ENCODE measurements at places on chromosomes 7 and 10.

GRCh38 chr7:36186359-36187121, 33.5 kb downstream of the EEPD1 start:
- no peak for DNase-seq

DNA sequence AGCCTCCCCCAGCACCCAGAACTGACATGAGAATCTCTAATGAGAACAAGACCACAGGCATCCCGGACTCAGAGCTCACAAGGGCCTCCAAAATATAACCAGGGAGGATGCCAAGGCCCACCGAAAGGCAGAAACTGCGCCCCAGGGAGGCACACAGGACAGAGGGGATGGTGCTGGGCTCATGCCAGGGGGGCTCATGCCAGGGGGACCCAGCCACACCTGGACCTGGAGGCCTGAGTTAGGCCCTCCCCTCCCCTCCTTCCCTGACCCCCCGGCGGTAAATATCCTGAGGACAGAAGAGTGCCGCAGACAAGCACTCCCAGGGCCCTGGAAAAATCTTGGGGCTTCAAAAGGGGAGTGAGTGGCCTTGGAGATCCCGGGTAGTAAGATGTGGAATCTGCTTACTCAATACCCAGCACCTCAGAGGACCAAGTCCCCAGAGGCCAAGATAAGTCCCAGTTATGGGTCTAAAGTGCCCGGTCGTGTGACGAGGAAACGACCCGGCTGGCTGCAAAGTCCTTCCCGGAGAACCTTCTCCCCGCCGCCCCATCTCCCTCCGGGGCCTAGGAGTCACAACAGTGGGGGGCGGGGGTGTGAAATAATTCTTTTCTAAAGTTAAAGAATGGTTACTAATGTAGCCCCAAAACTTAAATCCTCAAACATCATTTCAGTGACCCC, 11.9 kb downstream of the PDGFA start:
- DNase-seq, result no peak

DNA sequence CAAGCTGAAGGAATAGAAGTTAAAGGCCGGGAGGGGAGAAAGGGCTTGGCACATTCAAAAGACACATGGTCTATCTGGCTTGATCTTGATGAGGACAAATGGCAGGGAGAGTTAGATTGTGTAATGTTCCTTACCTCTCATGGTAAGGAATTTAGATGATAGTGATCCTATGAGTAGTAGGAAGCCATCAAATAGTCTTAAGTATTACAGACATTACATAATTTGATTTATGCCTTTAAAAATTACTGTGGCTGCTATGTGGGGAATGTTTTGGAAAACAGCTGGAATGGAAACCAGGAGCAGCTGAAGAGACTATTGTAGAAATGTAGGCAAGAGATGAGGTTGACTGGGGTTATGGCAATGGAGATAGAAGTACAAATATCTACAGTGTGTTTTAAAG, 351.3 kb upstream of the BMPER start:
- DNase-seq, result no peak

DNA sequence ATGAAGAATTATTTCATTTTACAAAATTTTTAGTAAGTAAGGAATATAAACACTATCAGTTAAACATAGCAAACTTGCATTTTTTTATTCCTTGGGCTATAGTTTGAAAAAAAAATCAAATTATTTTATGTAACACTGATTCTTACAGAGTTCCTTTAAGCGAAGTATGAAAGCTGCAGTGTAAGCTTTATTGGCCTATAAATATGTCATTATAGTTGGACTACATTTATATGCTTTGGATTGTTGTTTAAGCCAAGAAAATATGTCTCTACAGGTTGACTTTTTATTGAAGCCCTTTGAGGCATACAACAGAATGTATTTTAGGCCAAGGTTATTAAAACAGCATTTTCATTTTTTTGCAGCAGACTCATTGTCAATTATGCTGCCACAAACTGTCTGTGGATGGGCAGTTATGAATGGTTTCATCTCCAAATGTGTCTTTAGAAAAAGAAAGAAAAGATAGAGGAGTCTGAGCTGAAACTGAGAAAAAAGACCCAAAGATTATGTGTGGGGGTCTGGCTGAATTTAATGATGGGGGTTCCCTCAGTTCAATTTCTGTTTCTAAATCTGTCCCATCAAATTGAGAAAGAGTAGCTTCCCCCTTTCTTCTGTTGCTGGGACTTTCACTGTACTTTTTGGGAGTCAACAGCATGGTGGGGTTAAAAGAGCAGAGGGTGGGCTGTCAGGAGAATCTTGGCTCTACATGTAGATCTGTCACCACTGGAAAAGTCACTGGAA, 43.1 kb downstream of the ARID5B start:
- DNase-seq, result no peak

- no peak for DNase-seq
Measured at GRCh38 chr10:101693651-101693977, 1.4 kb downstream of the FBXW4 start.

DNA sequence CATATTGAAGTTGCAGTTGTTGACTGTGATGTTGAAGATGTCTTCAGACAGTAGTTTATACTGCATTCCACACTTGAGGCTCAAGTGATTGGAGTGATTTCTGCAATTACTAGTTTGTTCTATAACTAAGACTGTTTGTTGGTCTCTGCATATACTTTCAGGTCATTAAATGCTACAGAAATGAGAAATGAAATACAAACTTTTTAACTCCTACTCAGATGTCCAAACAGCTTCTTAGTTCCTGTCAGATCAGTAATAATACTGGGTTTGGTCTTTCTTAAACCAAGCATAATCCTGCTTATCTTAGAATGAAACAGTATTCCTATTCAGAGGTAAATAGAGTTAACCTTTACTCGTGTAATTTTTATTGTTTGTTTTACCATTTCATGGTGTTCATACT, 115.9 kb downstream of the CCNY start:
- no peak for DNase-seq

GRCh38 chr7:15889507-15889906, 203.0 kb upstream of the MEOX2 start:
- DNase-seq, result no peak

GRCh38 chr7:116731445-116732335, 59.7 kb downstream of the MET start:
- no peak for DNase-seq

DNA sequence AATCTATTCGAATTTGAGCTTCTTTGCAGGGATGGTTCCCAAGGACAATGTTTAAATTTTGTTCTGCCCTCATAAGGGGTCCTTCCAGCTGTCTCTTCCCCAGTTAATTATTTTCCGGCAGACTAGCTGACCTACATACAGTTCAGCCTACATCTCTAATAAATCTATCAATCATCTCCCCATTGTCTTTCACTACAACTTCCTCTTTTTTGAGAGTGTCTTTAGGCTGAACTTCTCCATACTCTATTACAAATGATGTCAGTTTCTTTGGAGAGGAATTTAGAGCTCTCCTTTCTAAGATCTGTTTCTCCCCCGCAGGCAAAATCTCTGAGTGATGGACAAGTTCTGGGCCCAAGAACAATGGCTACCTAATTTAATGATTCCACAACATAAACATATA, 122.2 kb downstream of the PCLO start:
- no peak for DNase-seq

- DNase-seq, result no peak
Measured at GRCh38 chr10:119521443-119522204, 20.9 kb downstream of the RGS10 start.

DNA sequence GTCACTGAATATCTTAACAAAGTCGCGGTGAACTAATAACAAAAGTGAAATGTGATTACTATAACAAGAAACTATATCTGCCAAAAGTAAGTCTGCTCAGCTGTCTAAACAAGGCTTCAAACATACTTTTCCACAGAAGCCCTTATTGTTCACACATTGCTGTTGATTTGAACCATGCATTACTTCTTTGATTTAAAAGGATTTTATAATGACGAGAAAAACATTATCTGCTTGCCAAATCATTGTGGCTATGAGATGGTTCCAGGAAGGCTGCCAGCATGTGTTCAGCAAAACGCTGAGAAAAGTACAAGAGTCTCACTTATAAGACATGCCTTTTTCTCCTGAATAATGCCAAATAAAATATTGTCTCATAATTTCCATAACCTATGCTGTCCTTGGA, 24.4 kb downstream of the RNF133 start:
- DNase-seq, result peak; percentile 72

DNA sequence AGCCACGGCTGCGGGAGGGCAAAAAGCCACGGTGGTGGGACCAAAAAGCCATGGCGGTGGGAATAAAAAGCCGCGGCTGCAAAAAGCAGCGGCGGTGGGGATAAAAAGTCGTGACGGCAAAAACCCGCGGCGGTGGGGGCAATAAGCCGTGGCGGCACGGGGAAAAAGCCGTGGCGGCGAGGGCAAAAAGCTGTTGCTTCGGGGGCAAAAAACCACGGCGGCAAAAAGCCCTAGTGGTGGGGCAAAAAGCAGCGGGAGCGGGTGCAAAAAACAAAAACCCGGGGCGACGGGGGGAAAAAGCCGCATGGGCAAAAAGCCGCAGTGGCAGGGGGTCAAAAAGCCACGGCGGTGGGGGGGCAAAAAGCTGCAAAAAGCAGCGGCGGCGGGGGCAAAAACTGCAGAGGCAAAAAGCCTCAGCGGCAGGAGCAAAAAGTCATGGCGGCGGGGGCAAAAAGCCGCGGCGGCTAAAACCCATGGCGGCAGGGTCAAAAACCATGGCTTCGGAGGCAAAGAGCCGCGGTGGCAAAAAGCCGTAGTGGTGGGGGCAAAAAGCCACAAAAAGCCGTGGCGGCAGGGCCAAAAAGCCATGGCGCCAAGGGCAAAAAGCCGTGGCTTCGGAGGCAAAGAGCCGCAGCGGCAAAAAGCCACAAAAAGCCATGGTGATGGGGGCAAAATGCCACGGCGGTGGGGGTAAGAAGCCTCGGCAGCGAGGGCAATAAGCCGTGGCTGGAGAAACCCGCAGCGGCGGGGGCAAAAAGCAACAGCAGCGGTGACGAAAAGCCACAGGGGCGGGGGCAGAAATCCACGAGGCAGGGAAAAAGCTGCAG, 525.8 kb downstream of the ZNF33B start:
- DNase-seq, result no peak

- DNase-seq, result no peak
Measured at GRCh38 chr10:49611816-49612512, 1.9 kb downstream of the SLC18A3 start.

DNA sequence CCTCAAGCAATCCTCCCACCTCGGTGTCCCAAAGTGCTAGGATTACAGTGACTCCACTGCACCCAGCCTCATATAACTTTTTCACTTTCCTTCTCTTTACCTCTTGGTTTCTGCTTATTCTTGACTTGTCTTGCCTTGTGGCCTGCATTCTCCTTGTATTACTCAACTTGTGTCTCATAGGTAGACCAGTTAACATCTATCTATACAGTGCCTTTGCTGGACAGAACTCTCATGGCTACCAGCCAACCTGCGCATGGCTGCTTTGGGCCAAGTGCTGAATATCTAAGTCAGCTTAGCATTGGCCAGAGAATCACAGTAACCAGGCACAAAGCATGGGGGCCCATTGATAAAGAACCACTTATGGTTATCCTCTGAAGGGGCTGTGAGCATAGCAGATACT, 42.6 kb upstream of the ZNRF2 start:
- DNase-seq, result no peak

DNA sequence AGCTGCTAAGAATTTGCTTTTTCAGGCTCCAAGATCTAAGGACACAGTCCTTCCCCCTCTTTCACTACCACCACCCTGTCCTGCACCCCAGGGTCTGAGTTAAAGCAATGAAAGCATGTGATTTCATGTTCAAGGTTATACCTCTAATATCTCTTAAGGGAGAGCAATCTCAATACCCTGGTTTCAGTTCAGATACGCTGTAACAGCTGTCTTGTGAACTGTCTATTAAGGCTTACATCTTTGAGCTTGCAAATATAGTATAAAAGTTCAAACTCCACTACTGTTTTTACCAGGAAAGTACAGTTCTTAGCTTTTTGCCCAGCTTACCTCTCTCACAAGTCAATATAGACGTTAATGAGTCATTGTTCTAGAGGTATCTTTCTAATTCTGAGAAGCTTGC, 2.6 kb downstream of the CPVL start:
- no peak for DNase-seq

- no peak for DNase-seq
Measured at GRCh38 chr10:104505521-104506042, 135.5 kb upstream of the SORCS3 start.

DNA sequence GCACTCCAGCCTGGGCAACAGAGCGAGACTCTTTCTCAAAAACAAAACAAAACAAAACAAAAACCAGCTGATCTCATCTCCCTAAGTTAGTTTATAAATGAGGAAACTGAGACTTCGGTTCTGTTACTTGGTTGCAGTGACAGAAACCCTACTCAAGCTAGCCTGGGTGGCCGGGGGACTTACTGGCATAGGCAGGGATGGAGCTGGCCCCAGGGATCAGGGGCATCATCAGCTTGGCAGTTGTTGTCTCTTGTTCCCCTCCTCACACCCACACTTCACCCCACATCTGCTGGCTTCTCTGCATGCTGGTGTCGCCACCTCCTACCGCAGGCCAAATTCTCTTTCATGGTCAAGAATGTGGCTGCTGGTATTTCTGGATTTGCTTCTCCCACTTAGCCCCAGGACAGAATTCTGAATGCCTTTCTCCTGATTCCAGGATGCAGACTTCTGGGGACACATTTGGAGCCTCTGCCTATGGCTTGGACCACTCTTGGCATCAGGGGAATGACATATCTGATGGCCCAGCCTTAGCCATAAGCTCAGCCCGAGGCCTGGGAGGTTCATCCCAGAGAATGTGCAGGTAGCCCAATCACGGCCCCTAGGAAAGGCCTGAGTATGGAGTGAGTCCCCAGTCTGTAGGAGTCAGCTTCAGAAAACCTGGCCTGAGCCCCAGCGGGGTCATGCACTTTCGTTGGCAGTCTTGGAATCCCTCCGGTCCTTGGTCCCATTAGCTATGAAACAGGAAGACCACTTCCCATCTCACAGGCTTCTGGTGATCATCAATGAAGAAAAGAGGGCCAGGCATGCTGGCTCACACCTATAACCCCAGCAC, 41.6 kb upstream of the CTBP2 start:
- no peak for DNase-seq

DNA sequence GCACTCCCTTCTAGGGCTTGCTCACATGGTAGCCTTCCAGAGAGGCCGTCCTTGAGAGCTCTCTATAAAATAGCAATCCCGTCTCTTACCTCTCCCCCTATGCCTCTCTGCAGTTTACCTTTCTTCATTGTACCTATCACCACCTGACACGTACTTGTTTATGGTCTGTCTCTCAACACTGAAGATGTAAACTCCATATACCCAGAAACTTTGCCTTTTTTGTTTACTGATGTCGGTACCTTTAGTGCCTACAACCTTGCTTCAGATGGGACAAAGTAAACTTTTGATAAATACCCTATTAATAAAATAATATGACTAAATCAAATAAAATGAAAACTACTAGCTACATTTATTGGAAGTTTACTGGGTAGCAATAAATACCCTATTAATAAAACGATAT, 220.6 kb downstream of the GPAM start:
- no peak for DNase-seq

DNA sequence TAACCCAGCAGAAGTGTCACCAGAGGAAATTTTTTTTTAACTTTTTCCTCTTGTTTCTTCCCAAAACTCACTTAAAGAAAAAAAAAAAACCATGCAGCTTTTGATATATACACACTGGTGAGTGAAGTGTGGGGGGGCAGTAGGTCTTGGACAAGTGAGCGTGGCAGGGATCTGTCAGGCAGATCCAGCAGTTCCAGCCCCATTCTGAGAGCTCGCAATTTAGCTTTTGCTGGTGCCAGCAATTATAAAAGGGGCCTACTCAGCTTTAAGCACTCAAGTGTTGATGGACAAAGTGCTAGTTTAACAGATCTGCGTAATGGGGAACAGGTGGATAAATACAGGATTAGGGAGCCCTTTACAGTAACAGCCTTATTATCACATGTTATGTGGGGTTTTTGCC, 619.2 kb upstream of the GALNT17 start:
- peak; percentile 68 for DNase-seq

GRCh38 chr10:70940834-70941568, 52.6 kb upstream of the PCBD1 start:
- DNase-seq, result peak; percentile 39

- no peak for DNase-seq
Measured at GRCh38 chr10:94225589-94225988, 137.2 kb downstream of the NOC3L start.

Measured in NCI-H1105 treated with DMSO at 0.1 percent for 48 hours (cell line).